ENCODE measurements at places on chromosomes 7 and 10.

GRCh38 chr10:84525120-84525806 is 196.9 kb downstream of the CCSER2 start:
- DNase-seq: no peak

- DNase-seq: no peak
Measured at GRCh38 chr10:71999360-72000072, 35.3 kb downstream of the CHST3 start.

GRCh38 chr10:94232711-94233383 is 129.9 kb downstream of the NOC3L start:
- DNase-seq: no peak

DNA sequence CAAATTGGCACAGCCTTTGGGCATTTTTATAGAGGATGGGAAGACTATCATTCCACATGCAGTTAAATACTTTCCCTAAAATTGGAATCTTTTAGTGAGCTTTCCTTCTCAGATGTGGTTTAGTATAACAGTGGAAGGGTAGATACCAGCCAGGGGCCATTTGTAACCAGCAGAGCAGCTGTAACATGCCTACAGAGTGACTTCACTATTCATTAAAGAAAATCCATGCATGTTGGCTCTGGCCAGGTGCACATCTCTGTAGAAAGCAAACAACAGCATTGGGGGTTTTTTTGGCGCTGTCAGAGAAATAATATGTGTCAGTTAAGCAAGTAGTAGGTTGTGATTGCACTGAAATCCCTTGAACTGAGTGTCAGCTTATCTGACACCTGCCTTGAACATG is 115.6 kb downstream of the LHFPL3 start:
- no peak for DNase-seq

DNA sequence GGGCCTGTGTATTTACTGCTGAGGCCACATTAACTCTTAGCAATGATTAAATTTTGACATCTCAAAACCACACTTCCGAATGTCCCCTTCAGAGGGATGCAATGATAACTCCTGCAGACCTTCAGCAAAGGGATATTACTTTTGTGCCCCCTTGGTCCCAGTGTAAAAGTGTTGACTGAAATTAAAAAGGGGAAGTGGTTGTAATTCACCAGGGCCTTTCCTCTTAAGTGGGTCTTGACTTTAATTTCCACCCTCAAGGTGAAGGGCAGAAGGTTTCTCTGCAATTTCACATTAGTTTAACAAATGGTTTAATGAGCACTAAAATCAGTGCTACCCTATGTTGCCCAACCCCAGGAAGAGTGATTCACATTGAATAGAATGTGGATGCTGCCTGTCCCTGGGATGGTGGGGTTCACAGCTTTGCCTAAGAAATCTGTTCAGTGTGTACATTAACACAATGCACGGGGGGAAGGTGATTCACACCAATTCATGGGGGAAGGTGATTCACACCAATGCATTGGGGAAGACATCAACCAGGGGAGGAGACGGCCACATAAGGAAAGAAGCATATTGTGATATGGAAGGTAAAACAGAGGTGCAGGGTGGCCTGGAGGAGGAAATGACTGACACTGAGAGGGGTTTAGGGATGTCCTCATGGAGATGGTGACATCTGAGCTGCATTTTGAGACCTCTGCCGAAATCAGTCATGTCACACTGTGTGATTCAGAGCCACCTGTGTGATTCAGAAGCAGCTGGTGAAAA is 19.4 kb upstream of the TNS3 start:
- no peak for DNase-seq

- DNase-seq: no peak
Measured at GRCh38 chr7:35752742-35753141, 48.1 kb upstream of the SEPTIN7 start.

DNA sequence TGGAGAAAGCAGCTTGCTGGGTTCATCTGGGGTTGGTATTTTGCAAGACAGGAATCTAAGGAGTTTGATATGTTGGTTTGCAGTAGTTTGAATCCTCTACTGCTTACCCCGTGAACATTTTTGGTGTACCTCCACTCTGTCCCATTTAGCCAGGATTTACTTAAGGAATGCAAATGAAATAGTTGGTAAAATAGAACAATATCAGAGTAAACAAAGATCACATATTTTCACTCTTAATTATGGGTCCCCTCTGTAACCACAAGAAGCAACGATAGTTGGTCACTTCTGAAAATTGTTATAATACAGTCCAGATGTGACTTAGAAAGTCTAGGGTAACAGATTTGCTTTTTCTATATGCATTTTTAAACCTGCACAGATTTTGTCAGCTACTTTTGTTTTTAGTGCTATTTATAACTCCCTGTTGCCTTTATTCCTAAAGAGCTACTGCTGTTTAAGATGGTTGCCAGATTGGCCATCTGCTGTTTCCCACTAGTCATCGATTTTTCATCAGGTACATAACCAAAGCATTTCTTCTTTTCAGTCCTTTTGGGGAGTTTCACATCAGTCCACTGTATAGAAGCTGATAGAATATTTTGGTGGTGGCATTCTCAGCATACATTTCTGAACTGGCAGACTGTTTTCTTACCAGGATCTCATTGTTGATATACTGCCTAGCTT is 37.6 kb downstream of the MAPK8 start:
- no peak for DNase-seq

Measured in cortex of kidney (tissue), 1 donor.